NCI-H460 (cell line): ENCODE measurements at places on chromosomes 11 and 22.

- no peak for DNase-seq
Measured at GRCh38 chr22:24434471-24435322, 7.3 kb downstream of the ADORA2A start.

GRCh38 chr11:11262171-11262920 lies 90.7 kb downstream of the CSNK2A3 start:
- DNase-seq, result no peak

DNA sequence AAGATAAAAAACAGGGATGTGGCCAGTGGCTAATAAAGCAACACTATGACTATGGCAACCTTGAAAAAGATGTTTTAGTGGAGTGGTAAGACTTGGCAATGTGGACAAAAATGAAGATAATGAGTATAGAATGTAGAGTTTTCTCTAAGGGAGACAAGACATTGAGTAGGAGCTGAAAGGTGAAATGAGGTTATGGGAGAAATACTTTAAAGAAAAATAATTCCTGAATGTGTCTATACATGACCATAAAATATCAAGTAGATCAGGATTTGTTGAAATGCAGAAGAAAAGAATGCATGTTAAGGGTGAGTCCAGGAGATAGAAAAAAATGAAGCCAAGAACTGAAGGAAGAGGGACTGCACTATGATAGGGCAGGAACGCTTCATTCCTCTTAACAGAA lies 101.6 kb upstream of the CARD18 start:
- no peak for DNase-seq

- no peak for DNase-seq
Measured at GRCh38 chr22:32777987-32778386, 23.5 kb upstream of the TIMP3 start.

DNA sequence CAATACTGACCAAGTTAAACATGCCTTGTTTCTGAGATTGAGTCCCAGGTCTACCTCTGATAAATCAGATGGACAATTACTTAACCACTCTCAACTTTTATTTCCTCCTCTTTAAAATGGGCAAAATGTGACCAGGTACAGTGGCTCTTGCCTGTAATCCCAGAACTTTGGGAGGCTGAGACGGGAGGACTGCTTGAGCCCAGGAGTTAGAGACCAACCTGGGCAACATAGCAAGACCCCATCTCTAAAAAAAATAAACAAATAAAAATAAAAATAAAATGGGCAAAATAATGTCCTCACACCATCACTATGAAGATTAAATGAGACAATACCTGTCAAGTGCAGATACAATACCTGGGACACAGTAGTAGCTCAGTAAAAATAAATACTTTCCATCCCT lies 33.0 kb downstream of the FZD4 start:
- no peak for DNase-seq

GRCh38 chr11:44634401-44635281 lies 69.2 kb downstream of the CD82 start:
- DNase-seq, result no peak

GRCh38 chr11:50182486-50182885 lies 149.8 kb downstream of the OR4C45 start:
- DNase-seq, result no peak

DNA sequence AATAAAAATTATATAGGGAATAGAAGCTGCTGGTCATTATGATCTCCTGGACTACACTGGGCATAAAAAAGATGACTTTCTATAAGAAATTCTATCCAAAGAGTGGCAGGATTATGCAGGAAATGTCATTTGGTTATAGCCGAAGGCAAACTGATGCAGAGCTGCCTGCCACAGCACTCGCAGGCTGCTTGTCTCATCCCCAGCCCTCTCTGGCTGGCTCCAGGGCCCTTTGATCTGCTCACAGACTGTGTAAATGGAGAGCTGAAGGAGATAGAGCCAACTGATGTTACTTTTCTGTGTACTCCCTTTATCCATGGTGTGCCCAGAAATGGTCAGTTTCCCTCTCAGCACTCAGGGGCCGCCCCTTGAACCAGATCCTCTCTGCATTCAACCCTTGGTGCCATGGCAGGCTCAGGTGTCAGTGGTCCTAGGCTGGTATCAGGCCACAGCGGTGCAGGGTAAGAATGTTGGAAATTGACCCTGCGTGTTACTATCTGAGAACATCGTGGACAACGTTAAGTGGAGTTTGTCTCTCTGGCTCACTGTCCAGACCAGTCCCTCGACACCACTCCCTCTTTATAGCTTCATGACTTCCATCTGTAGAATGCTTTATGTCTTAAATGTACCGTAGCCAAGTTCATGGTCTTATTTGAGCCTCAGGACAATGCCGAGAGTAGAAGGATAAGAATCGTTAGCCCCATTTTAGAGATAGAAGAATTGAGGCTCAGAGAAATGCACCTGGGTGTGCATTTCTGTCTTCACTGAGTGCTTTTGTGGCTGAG lies 27.8 kb downstream of the TEAD1 start:
- DNase-seq, result no peak

DNA sequence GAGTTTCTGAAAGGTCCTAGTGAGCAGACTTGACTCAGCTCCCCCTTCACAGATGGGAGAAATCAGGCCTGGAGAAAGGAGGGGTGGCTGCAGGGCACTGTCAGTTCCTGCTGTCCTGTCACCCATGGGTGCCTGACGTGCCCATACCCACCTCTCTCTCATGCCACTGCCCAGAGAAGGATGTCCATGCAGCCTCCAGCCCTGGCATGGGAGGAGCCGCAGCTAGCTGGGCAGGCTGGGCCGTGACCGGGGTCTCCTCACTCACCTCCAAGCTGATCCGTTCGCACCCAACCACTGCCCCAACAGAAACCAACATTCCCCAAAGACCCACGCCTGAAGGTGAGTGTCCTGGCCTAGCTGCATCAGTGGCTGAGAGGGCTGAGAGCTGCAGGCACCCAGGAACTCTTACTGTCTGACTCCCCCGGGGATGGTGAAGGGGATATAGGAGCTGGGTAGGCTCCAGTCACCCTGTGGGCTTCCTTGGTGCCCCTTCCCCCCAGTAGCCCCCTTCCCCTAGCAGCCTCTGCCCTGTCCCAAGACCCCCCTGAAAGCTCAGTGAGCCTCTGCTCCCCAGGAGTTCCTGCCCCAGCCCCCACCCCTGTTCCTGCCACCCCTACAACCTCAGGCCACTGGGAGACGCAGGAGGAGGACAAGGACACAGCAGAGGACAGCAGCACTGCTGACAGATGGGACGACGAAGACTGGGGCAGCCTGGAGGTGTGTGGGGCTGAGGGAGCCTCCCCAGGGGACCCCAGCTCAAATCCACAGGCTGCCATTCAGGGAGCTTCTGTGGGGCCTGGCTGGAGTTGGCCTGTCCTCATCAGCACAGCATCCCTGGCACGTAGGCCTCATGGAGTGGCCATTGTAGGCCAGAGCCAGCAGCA lies 11.8 kb downstream of the SCYL1 start:
- no peak for DNase-seq

- DNase-seq, result no peak
Measured at GRCh38 chr11:116124922-116125714, 620.9 kb upstream of the CADM1 start.

DNA sequence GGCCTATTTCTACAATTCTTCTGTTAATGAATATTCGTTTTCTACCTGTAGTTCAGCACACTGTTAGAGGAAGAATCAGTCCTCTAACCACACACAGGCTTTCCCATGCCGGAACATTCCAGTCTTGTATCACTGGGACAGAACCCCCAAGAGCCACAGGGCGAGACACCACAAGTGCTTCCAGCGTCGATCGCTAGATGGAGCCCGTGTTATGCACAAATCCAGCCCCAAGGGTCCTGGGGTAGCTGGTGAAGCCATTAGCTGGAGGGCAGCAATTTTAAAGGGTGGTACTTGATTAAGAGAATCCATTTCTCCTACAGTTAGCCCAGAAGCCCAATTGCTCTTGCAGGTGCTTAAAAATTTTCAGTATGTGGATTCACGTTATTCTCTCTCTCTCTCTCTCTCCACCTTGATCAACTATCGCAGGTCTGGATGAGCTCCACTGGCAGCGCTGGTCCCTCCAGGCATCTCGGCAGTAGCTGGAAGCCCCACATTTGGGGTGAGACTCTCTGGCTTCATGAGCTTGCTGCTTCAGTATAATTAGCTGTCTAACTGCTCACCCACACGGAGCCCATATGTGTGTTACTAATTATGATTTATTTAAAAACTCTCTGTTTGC lies 148.2 kb upstream of the SNX19 start:
- DNase-seq, result peak; percentile 52

DNA sequence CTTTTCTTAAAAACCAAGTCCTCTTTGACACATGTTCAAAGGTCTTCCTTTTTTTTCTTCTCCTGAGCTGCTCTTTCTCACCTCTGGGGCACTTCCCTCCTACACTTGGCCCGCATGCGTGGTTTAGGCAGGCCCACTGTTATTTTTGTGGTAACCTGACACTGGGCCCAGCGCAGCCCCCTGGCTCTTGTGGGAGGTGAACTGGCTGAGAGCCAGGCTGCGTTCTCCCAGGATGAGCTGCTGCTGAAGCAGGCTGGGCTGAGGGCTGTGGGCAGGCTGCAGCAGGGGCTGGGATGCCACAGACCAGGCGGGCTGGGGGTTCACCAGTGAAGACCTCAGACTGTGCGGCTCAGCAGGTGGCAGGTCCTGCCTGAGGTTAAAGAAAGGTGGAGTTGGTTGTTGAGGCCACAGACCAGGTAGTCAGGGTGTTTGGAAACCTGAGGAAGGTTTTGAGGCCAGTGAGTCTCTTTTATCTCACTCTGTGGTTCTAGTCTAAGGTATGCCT lies 72.4 kb downstream of the TEAD1 start:
- DNase-seq, result no peak

DNA sequence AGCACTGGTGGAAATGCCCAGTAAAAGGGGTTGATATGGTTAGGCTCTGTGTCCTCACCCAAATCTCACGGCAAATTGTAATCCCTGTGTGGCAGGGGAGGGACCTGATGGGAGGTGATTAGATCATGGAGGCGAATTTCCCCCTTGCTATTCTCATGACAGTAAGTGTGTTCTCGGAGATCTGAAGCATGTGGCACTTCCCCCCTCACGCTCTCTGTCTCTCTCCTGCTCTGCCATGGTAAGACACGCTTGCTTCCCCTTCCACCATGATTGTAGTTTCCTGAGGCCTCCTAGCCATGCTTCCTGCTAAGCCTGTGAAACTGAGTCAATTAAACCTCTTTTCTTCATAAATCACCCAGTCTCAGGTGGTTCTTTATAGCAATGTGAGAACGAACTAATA lies 37.4 kb downstream of the PACSIN2 start:
- DNase-seq, result no peak

DNA sequence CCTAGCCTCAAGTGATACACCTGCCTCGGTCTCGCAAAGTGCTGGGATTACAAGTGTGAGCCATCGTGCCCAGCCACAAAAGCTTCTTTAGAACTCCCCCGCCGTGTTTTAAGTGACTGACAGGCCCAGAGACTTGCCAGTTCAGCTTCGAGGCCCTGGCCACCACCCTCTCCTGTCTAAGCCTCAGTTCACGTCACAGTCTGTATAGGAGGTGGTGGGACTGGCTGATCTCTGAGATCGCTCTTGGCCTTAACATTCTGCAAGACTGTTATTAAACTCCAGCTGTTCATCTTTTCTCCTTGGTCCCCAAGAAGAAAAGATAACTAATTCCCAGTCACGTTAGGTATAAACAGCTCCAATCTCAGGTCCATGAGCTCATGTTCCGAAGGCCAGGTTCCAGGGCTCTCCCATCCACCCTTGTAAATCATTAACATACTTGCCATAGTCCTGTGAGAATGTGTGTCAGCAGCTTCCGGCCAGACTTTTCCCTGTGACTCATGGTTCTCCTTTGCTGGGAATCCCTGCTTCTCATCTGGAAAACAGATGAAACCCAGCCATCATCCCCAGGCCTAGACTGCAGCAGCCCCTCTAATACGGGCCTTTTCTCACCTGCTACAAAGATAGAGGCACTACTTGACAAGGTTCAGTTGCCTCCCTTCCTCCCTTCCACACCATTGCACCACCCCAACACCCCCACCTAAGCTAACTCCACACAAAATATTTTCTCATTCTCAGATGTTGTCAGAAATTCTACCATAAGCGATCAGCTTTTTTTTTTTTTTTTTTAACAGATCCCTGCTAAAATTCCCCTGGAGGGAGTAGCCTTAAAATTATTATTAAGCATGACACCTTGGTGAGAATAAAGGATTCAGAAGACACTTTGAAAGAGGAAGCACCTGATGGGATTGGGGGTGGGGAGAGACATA lies 5.6 kb upstream of the KIAA0930 start:
- peak; percentile 94 for DNase-seq

- no peak for DNase-seq
Measured at GRCh38 chr11:100512475-100512874, 174.6 kb upstream of the ARHGAP42 start.

GRCh38 chr11:76206327-76207081 lies at the start of gene WNT11:
Gene WNT11 (minus strand): TSS chr11:76206502. CDS start chr11:76206407, 95 bp downstream.
- no peak for DNase-seq

DNA sequence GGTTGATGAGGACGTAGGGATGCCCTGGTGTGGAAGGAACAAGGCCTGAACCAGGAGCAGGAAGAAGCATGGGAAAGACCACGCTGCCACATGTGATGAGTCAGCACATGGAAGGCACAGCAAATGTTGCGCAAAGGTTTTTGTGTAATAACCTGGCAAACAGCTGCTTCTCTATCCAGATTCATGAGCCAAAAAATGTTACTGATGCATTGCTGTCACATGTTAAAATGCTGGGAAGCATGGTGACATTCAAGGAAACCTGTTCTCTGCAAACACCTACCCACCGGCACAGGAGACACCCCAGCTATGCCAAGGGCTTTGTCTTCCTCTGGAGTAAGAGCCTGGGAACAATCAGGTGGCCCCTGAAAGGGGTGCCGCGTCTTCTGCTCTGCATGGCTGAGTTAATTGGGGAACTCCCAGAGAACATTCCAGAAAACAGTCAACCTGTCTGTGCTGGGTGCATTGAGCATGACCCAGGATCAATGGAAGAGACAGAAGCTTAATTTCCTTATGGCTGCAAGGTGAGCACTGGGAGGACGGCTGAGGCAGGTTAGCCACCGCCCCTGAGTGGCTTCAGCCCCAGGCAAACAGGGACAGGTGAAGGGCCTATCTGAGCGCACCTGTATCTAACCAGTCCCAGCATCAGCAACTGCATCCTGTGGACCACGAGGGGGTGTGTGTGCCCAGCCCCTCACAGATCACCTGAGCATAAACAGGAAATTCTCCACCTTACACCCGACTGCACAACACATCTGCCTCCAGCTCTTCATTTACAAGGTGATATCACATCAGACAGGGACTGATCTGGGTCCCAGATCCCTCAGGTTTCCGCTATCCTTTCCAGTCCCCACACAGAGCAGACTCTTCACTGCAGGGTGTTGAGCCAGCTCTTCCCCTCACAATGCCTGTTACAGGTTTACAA lies 108.4 kb downstream of the GGTLC2 start:
- no peak for DNase-seq

GRCh38 chr11:93541884-93542810 lies 1.0 kb downstream of the SMCO4 start:
- no peak for DNase-seq

DNA sequence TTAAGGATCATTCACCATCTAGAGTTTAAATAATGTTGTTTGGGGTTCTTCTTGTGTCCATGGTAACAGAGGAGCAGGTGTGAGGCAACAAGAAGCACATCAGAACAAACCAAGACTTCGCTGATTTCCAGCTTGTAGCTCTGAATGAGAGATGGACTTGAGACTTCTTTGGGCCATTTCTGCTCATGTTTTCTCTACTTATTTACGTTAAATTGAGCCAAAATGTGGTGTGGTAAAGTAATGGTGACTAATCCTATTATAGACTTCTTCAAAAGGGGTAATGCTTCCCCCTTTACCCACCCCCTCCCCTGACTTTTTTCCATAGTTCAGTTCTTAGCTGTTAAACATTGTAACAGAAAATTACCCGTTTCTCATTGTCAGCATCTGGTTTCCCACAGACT lies 65.2 kb downstream of the CSTPP1 start:
- DNase-seq, result no peak

GRCh38 chr11:16099343-16099900 lies 256.9 kb downstream of the SOX6 start:
- DNase-seq, result no peak

- DNase-seq, result no peak
Measured at GRCh38 chr22:48577691-48578090, 1250.0 kb downstream of the BRD1 start.
